Activated T-cell treated with anti-CD3 and anti-CD28 coated beads for 4 hours (primary cell): ENCODE measurements at places on chromosomes 6 and 20.
A peak's percentile ranks its signal among the peaks of the same experiment; 100 is the strongest.

DNA sequence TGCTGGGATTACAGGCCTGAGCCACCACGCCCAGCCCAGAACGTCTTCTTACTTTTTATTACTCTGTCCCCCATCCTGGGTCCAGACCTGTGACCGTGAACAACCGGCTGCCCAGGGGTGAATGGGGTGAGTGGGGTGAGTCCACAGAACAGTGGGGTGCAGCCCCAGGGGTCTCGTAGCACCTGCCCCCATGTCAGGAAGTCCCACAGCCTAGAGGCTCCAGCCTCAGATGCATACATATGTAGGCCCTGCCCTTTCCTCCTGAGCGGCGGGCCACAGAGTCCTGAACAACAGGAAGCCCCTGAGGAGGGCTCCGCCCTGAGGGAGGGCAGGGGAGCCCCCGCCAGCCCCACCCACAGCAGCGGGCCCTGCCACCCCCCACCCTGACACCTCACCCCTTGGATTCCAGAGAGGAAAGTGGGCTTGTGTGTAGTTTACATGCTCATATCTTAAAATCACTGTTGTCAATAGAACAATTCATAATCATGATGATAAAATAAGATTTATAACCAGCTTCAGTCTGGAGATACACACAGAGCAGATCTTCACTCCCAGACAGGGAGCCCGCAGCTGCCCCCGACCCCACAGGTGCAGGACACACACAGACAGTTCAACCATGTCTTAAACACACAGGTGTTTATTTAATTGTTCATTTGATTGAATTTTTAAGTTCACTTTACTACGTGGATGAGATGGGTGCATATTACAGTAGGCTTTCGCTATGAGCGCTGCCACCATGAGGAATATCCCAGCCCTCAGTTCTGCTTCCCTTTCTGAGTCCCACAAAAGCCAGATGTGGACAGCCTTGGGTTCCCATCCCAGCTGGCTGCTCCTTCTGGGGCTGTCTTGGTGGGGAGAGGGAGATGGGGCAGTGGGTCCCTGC, 12.4 kb upstream of the GMEB2 start:
- DNase-seq = no peak

DNA sequence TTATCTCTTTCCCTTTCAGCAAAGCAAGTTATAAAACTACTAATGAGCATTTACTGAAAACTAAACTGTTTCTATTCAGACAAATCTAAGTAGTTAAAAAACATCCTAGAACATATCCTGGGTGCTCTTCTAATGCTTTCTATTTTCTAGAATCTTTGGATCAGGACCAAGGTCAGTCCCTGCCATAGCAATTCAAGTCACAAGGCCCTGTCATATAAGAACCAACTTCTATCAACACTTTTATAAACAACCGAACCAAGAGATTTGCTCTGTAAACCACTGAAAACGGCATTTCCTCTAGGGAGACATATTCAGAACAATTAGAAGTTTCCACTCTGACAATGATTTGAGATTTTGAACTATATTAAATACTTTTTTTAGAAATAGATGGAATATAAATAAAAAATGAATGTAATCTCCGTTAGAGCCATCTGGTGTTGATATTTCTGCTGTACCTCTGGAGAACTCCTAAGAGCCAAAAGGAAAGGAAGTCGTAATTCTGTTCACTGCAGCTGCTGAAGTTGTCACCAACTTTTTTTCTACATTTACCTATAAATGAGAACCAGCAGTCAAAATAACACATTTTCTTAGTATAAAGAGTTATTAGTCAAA, 51.4 kb upstream of the LGSN start:
- no peak for DNase-seq

DNA sequence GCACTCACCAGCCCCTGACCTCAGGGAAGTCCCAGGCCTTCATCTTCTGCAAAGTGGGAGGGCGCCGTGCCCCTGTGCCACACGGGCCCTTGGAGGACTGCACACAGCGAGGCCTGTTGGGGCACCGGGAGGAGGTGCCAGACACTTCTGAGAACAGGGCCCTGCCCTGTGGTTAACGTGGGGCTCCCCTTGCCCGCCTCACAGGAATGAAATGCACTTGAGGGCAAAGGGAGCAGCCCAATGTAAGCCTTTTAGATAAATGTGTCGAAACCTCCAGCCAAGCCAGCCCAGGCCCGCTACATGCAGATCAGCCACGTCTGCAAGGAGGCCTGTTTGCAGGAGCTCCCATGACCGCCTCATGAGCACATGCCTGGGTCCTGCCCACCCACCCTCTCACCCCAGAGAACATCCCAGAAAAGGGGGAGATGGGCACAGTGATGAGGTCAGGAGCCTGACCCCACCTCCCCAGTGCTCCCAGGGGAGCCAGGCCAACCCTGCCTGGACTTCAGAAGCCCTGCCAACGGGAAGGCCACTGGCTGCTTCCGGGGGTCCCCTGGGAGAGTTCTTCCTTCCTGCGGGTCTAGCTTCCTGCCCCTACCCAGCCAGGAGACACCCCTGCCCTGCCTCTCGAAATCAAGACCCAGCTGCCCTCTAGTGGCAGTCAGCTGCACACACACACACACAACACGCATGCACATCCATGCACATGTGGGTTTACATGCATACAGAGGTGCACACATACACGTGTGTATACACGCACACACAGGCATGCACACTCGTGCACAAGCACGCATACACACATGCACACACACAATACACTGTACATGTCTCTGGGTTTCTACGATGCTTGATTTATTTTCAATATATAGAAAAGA, 178.7 kb downstream of the TAF4 start:
- no peak for DNase-seq

- no peak for DNase-seq
Measured at GRCh38 chr20:50263831-50264230, 73.2 kb downstream of the CEBPB start.

- no peak for DNase-seq
Measured at GRCh38 chr6:162875070-162875469, 147.3 kb downstream of the PACRG start.

DNA sequence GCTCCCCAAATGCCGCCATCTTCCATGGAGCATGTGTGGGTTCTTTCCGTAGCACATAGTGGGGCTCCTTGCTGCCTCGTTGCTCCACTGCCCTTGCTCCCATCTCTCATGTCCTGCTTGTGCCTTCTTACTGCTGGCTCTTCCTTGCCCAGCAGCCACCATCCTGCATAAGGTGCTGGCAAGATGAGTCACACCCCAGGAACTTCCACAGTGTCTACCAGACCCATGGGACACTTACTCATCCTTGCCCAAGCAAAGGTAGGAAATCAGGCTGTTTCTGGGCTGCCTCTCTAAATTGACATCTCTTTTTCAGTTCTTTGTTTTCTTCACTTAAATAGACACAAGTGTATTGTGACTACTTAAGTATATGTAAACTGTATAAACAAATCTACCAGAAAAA, 39.4 kb upstream of the RGS17 start:
- no peak for DNase-seq

DNA sequence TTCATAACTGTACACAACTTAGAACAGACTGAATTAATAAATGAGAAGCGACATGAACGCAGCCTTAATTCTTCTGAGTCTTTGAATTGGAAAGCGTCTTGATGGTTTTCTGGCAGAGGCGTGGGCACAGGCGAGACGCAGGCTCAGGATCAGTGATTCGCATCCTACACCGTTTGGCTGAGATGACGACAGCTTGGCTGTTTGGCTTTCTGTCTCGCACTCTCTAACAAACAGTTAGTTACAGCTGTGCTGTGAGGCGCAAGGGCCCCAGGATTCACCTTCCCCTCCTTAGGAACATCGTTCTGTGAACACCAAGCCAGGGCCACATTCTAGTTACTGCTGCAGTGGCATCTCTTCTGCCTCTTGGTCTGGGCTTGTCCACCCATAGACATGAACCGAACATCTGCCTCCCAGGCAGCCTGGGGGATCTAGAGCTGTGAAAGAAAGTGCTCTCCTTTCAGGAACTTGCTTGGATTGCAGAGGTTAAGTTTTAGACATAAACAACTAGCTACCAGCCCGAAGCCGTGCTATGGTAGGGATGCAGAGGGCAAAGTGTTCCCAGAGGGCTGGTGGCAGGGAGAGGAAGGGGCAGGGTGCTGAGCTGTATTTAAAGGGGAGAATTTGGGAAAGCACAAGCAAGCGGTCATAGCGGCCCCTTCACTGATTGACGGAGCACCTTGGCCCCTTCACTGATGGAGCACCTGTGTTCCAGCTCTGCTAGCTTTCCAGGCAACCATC, 49.6 kb downstream of the TCP11 start:
- DNase-seq = no peak

GRCh38 chr6:159998538-159998937, 29.7 kb downstream of the IGF2R start:
- DNase-seq = no peak

DNA sequence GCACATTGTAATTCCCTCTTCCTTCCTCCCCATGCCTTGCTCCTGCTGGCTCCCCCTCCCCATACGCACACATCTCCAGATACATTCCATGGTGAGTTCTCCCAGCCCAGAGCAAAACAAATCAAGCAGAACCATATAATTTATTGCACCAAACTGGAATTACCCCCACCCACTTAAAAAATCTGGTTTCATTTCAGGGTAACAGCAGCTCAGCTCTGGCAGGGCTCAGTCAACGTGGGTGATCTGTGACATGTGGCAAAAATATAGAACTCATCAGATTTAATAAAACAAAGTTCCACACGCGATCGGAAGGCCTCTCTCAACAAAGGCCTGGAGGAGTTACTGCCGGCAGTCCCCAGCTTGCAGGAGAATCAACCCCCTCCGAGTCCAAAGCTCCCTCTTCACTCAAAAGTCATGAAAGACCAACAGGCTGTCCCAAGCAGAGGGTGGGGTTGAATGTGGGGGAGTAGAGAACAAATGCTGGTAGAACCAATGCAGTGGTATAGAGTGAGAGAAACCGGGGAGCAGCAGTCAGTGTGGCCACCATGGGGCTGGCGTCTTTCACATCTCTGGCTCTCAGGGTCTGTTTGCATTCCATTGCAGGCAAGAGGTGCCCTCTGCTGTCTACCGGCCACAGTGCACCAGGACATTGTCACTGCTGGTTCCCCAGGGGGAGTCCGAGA, 323.3 kb upstream of the NT5E start:
- DNase-seq = no peak

DNA sequence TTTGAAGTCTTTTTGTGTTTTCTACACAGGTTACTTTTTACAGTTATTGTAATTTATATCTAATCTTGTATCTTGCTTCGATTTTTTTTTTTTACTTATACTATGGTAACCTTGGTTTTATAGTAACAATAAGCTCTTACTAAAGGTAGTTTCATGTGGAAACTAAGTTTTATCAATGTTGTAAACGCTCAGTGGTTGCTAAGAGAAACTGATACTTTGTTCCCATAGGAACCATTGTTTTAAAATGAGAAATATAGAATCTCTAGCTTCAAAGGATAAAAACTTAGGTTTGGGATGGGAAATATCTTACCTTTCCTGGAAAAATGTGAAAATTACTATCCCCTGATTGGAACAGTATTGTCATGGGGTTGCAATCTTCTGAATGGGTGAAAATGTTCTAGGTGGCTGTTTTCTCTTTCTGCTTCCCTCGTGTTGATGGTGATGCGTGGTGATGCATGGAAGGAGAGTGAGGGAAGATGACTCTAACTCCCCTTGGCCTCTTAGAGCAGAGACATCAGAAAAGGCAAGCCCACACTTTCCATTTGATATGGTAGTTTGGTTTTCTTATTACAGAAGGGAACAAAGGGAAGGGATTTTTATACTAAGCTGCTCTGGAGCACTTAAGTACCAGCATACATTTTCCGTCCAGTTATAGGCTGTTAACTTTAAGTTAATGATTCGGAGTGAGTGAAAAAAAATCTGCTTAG, 23.5 kb upstream of the BACH2 start:
- DNase-seq = no peak

- no peak for DNase-seq
Measured at GRCh38 chr20:44501448-44501847, 20.4 kb downstream of the SERINC3 start.

- no peak for DNase-seq
Measured at GRCh38 chr20:17782768-17783167, 83.0 kb downstream of the BANF2 start.

- no peak for DNase-seq
Measured at GRCh38 chr20:10565191-10565921, 108.4 kb downstream of the JAG1 start.

DNA sequence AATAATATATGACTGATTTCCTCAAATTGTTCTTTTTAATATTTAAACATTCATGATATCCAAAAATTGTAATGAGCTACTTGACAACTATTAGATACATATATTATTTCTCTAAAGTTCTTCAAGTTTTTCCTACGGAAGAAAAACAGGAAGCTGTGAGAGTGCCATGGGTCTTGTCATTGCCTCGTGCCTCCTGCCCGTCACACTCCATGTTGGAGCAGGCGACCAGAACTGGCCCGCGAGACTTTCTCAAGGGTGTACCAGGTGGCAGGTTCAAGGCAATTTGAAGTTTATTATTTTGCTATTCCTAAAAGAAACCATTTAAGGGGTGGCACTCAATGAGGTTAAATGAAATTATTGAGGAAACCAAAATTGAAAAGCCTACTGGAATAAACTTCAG, 337.2 kb downstream of the HACE1 start:
- no peak for DNase-seq

GRCh38 chr6:43509984-43510826, at the start of gene LRRC73:
Gene LRRC73, minus strand, starts transcription at chr6:43510346. Its CDS starts 561 bp downstream, at chr6:43509785.
- peak; percentile 64 for DNase-seq

GRCh38 chr6:16480763-16481560, 242.6 kb downstream of the GMPR start:
- DNase-seq = no peak

GRCh38 chr6:119308048-119308570, 41.5 kb downstream of the MAN1A1 start:
- DNase-seq = no peak

DNA sequence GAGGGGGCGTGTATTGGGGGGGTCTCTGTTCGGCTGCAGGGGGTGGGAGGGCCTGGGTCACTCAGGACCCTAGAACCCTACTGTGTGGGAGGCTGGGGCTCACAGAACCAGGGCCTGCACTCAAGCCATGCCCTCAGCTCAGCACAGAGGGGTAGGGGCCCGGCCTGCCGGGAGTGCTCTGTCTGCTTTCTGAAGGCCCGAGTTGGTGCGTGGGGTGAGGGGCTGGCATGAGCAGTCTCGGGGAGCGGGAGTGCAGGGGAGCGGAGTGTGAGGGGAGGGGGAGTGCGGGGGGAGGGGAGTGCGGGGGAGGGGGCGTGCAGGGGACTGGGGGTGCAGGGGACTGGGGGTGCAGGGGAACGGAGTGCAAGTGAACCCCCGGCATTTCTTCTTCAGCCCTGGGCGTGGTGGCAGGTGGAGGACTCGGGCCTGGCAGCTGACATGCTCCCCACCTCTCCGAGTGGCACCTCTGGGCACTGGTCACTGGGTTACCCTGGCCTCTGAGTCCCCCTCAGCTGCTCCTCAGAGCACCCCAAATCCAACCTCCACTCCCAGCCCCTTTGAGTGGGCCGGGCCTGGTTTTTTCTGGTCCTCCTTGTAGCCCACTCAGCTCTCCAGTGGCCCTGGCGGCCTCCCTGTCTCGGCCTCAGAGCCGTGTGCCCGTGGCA, 1.0 kb downstream of the COL20A1 start:
- no peak for DNase-seq

DNA sequence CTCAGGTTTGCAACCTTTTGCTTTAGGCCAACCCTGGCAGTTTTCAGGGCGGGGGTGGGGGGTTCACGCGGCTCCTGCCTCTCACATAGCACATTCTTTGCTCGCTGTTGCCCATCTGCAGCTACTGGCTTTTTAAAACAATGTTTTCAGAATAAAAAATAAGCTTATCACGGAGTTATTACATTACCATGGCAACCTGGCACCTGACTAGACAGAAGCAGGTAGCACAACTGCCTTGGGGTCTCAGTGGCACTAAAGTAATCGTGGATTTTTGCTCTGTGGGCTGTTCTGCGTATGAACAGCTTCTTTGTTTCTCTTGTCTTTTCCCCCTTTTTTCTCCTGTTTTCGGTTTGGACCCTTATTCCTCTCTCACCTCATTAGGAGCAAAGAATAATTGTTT, 9.1 kb upstream of the MANBAL start:
- no peak for DNase-seq
